ENCODE measurements at places on chromosomes 4 and X.

- DNase-seq, result no peak
Measured at GRCh38 chr4:101417046-101417445, 69.7 kb upstream of the PPP3CA start.

GRCh38 chrX:87098477-87098876 lies 419.1 kb upstream of the KLHL4 start:
- DNase-seq, result no peak

- DNase-seq, result no peak
Measured at GRCh38 chr4:10466161-10466560, 8.9 kb upstream of the ZNF518B start.

DNA sequence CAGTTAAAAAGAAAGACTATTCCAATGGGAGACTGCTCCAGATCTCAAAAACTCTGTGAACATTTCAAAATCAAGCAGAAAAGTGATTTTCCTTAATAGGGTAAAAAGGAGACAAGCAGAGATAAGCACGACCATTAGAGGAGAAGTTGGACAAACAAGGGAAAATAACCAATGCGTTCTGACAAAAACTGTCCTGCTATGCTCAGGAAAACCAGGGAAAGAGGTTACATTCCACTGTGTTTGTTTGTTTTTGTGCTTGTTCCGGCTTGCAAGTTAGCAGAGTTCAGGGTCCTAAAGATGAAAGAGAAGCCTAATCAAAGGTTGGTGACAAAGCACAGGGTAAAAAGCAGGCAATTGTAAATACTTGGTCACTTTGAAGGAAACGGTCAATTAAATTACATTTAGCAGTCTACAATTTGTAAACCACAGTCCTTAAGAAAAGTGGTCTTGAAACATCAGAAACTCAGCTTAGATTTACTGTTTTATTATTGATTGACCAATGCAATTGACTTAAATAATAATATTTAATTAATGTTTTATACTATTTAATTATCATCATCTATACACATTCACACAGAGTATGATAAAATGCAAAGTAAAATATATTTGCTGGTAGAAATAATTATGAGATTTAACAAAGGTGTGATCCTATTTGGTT lies 186.2 kb upstream of the CPXCR1 start:
- no peak for DNase-seq

- DNase-seq, result no peak
Measured at GRCh38 chr4:155445306-155445705, 68.5 kb upstream of the MAP9 start.

DNA sequence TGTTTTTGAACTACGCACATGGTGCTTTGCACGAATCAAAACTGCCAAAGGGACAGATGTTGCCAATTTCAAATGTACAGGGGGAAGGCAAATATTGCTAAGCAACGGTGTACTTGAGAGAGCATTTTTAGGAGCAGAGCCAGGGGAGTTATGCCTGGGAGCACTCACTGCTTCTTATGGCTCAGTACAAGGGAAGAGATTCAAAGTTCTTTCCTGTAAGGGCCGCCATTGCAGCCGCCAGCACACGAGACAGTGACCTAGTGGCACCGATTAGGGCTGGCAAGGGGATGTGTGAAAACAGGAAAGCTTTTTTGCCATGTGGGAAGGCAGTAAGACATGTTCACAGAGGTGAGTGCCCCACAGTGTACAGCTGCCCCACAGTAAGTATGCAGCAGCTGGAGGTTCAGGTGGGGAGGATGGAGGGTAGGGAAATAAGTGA lies 133.8 kb downstream of the AFF1 start:
- DNase-seq, result no peak

DNA sequence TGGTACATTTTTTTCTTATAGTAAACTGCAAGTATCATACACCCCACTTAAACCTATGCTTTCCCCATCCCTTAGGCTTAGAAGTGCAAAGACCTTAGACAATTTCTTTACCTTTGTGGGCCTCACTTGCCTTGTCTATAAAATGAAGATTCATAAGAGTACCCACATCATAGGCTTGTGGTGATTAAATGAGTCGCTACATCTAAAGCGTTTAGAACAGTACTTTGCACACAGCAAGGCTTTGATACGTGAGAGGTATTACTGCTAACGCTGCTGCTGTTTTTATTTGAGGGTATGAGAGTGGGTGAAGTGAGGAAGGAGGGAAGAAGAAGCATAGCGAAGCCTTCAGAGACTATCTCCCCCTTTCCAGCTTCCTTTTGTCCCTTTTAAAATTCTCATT lies 87.8 kb upstream of the RPS6KA3 start:
- DNase-seq, result no peak

DNA sequence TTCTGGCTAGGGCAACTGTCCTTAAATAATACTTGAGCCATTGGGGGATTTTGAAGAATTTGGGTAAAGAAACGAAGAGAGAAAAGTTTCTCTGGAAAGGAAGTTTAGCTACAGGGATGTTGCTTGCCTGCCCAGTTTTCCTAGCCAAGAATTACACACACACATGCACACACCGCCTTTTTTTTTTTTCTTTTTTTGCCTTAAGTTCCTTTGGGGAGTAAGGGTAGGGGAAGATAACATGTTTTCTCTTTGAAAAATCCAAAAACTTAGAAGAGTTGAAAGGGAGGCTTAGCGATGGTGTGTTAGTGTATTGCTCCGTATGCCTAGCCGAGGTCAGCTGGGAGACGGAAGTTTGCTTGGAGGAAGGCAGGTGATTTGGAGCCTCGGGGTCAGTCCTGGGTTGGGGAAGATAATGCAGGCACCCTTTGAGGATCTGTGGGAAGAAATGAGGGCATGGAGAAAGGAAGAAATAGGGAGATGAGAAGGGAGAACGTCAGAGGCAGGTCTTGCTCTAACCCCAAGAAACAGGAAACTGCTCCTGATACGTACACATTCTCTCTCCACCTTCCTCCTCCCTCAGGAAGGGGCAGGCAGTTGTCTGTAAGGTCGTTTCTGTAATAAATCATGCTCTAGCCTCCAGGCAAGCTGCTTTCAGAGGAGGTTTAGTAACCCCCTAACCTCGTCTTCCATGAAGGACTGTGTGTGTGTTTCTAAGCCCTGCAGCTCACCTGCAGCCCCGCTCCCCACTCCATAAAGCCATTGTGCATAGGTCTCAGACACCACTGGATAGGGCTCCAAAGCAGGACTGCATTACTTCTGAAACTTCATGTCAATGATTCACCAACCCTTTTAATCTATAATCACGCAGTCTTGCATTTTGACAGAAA lies 10.5 kb downstream of the KLF3 start:
- no peak for DNase-seq
